ENCODE measurements at places on chromosomes 4 and X.

GRCh38 chrX:39577206-39577984 is 520.4 kb downstream of the BCOR start:
- no peak for DNase-seq

DNA sequence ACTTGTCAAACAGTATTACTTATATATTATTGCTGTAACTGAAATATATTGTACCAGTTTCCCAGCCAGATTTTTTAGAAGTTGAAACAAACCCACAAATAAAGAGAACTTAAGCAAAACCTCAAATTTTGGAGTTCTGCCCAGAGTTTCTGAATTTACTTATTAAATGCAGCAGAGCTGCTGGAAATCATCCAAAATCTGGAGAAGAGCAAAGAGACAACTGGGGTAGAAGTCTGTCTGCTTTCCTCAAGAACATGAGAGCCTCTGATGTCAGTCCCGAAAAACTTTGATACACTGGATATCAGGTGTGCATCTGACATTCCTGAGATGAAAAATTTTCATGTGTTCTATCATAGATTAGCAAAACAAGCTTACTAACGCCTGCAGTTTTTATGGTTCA is 325.9 kb downstream of the NR3C2 start:
- DNase-seq, result no peak

GRCh38 chr4:8419222-8420041 is 21.1 kb downstream of the ACOX3 start:
- DNase-seq, result no peak

GRCh38 chr4:54027311-54027710 is 37.1 kb downstream of the CHIC2 start:
- DNase-seq, result no peak

- DNase-seq, result no peak
Observed at GRCh38 chr4:121783210-121783609, 17.9 kb upstream of the EXOSC9 start.

All from stimulated activated CD4-positive, alpha-beta T cell treated with anti-CD3 and anti-CD28 coated beads, Interleukin-12 subunit alpha, Interleukin-12 subunit beta, amount 100 ng/mL, for 24 hours (primary cell).